T-helper 17 cell (primary cell): ENCODE measurements at places on chromosomes 4 and X.

GRCh38 chr4:17702641-17703040, 78.8 kb downstream of the FAM184B start:
- DNase-seq: no peak

GRCh38 chrX:147403040-147403439, 508.7 kb upstream of the FMR1 start:
- no peak for DNase-seq

DNA sequence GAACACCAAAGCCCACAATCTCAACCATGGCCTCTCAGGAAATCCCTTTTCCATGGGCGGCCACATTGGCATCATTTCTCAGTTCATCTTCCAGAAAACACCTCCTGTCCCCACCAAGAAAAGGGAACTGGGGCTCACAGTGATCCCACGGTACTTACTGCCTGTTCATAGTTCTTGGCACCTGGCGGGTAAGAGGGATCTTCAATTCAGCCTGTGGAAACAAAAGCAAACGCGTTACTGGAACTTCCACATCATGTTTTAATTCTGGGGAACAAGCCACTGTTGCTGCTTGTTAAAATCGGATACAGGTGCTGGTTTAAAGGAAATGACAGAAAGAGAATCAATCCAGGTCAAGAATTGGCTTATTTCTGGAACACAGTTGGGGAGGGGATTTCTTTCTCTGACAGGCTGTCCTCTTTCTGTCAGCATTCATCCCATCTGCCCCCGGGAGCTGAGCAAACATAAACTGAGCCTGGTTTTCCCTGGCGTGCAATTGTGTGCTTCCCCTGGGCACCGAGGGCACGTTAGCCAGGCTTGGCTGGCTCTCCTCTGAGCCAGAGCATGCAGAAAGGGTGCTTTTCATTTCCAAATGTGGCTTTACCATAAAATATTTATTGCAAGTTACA, 16.8 kb downstream of the CLNK start:
- DNase-seq: no peak

DNA sequence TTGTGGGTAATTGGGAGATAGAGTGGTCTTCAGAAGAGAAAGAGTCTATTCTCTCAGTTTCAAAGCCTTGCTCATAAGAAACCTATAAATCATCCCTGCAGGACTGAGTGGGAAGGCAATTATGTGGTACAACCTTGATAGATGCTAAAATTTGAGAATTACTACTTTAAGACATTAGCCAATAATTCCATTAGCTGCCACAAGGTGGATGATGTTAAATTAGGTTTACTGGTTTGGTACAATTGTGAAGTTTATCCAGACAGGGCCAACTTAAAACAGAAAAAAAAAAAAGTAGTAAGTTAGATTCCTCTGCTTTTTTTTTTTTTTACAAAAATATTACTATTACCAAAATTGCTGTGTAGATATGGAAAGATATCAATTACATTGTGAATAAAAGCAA, 73.2 kb upstream of the AMOT start:
- no peak for DNase-seq
